ENCODE measurements at places on chromosomes 2 and 18.

DNA sequence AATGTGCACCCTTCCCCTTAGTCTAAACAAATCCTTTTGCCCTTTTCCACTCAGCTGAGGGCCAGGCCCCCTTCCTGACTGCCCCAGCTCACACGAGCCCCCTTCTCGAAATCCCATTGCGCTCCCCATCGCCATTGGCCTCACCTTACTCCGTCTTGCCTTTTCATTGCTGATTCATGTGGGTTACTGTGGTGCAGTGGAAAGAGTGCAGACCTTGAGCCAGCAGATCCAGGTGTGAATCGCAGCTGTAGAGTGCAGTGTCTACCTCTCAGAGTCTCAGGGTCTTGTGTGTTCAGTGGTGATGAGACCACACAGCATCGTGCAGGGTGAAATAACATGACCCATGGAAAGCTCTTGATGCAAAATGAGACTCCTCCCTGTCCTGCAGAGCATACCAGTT lies 132.4 kb upstream of the APCDD1 start:
- peak; percentile 71 for DNase-seq

DNA sequence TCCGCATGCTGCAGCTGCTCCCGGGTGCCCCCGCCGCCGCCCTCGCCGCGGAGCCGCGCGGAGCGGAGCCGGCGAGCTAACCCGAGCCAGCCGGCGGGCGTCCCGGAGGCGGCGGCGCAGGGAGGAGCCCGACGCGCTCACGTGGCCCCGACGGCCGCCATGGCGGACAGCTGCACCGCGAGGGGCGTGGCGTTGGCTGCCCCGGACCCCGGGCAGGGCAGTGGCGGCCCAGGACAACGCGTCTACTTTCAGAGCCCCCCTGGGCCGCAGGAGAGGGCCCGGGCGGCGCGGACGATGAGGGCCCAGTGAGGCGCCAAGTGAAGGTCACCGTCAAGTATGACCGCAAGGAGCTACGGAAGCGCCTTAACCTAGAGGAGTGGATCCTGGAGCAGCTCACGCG lies 30.0 kb upstream of the CCNYL1 start:
- no peak for DNase-seq

GRCh38 chr2:31666878-31667277 lies 86.1 kb upstream of the SRD5A2 start:
- DNase-seq, result no peak

GRCh38 chr18:11002796-11003195 lies 146.6 kb downstream of the PIEZO2 start:
- DNase-seq, result no peak

GRCh38 chr2:102505290-102505689 lies 32.3 kb downstream of the SLC9A4 start:
- DNase-seq, result peak; percentile 3

- DNase-seq, result no peak
Observed at GRCh38 chr2:84749442-84749841, 131.4 kb downstream of the TRABD2A start.

DNA sequence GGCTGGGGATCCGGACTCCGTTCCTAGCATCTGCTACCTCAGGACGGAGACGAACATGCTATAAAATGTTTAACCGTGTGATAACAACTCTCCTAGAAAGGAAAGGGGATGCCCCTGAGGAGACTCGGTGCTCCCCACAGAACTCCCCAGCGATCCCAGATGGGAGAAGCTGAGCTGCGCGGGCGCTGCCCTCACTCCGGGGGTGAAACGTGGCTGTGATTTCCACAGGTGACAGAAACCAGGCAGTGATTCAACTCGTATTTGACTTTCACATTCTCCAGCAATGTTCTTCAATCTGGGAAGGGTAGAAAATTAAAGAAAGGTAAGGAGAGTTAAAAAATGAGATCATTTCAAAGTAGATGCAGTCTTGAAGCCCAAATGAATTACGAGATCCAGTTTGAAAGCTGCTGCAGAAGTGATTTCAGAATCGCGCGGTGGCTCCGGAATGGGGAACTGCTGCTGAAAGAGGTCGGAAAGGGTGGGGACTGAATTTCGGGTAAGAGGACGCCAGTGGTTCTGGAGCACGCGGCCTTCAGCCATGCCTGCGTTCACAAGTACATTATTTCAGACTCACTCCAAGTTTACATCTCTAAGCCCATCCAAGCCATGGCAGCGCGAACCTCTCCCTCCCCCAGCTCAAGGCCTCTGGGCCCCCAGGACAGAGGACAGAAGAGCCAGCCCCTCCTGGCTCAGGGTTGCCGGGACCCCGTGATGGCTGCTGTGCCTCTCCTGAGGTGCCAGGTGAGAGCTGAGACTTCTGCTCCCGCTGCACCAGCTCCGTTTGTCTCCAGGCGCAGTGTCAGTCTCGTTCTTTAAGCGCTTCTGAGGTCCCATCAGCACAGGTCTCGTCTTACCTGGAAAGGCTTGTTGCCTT lies 39.5 kb downstream of the ADNP2 start:
- DNase-seq, result peak; percentile 63
